ENCODE measurements at places on chromosomes 6 and 20. TPM values are rescaled to one million over a fixed set of nuclear protein-coding genes. Genes with fewer than 3 reads are reported as not detected.

GPR6 gene
- not detected for total RNA-seq

RIPPLY2 gene
- total RNA-seq: not detected

MAVS gene
- 34.8 TPM for total RNA-seq

CDH22 gene
- total RNA-seq: 2.3 TPM

AARS2 gene
- 11.5 TPM for total RNA-seq

CTCFL gene
- not detected for total RNA-seq

QKI gene
- total RNA-seq: 502 TPM

MRAP2 gene
- not detected for total RNA-seq

BPIFA2 gene
- not detected for total RNA-seq

TAGAP gene
- total RNA-seq: 2.1 TPM

BHLHE23 gene
- total RNA-seq: not detected

TAAR5 gene
- not detected for total RNA-seq

SLC17A1 gene
- not detected for total RNA-seq

SIRPD gene
- total RNA-seq: not detected

SRSF12 gene
- total RNA-seq: 0.07 TPM

HLA-DPA1 gene
- total RNA-seq: 37.7 TPM

KIF25 gene
- total RNA-seq: not detected

SPEF1 gene
- total RNA-seq: not detected

WTAP gene
- total RNA-seq: 46.4 TPM

DBNDD2 gene
- total RNA-seq: 339 TPM

APCDD1L gene
- 0.25 TPM for total RNA-seq

HTR1B gene
- not detected for total RNA-seq

AURKA gene
- 7.0 TPM for total RNA-seq

CRISP3 gene
- not detected for total RNA-seq

NKX2-4 gene
- total RNA-seq: not detected

NDUFAF4 gene
- total RNA-seq: 98.0 TPM

ECT2L gene
- 0.37 TPM for total RNA-seq

FAM217A gene
- not detected for total RNA-seq

PHACTR3 gene
- total RNA-seq: 6.8 TPM

GABRR1 gene
- total RNA-seq: not detected

TFAP2D gene
- not detected for total RNA-seq

SNAI1 gene
- 0.82 TPM for total RNA-seq

BPI gene
- not detected for total RNA-seq

TOX2 gene
- total RNA-seq: 0.47 TPM

GSTA1 gene
- not detected for total RNA-seq

NECAB3 gene
- total RNA-seq: 71.8 TPM

SIRPA gene
- 18.1 TPM for total RNA-seq

BEND6 gene
- total RNA-seq: 0.35 TPM

CLIC5 gene
- 272 TPM for total RNA-seq

SPACA1 gene
- total RNA-seq: not detected

CRISP2 gene
- total RNA-seq: not detected

MUC22 gene
- 0.22 TPM for total RNA-seq

PPP1R14C gene
- 123 TPM for total RNA-seq

EXOC2 gene
- 12.7 TPM for total RNA-seq

BRD2 gene
- total RNA-seq: 73.8 TPM

ZNF334 gene
- 0.52 TPM for total RNA-seq

LY6G6D gene
- total RNA-seq: not detected

WFDC5 gene
- not detected for total RNA-seq

FOXQ1 gene
- not detected for total RNA-seq

TSBP1 gene
- total RNA-seq: not detected

MTCH1 gene
- total RNA-seq: 216 TPM

OTOR gene
- total RNA-seq: not detected

PNPLA1 gene
- total RNA-seq: not detected

WFDC2 gene
- total RNA-seq: 1.4 TPM

CFAP61 gene
- total RNA-seq: 23.8 TPM

FOXO3 gene
- 29.5 TPM for total RNA-seq

TREML2 gene
- not detected for total RNA-seq

MEP1A gene
- not detected for total RNA-seq

PRICKLE4 gene
- 3.8 TPM for total RNA-seq

DEFB129 gene
- total RNA-seq: not detected

All from left ventricle myocardium superior (tissue), 1 donor.